Upper lobe of left lung (tissue), 6 donors: ENCODE measurements at places on chromosomes 7 and 10. TPM values are rescaled to one million over a fixed set of nuclear protein-coding genes. Genes with fewer than 3 reads are reported as not detected.

DNA sequence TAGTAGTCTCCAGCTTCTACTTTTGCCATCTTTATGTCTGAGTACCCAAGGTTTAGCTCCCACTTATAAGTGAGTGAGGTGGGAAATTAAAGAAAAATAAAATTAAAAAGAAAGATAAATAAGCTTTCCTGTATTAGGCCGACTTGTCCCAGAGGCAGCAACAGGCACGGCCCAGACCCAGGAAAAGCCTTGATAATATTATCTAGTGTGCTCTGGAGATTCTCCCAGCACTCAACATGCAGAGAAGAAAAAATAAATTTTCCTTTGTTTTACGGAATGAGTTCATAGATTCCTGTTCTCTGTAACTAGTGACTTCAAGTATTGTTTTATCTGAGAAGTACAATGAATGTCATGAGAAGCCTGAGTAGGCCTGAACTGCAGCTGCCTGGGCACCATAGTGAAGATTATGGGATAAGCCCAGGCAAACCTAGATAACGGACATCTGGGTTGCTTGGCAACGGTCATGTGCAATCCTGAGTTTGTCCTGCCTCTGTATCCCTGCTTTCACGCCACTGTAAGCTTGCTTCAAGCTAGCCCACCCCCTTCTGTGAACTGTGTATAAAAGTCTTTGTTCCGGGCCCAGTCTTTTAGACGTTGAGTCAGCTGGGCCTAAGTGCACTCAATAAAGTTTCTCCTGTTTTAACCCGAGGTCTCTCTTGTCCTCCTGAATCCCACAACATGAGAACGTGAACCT, 6.4 kb downstream of the ATE1 start:
- DNase-seq = no peak

GRCh38 chr7:73822319-73823173, 8.2 kb upstream of the CLDN4 start:
- no peak for DNase-seq

GSAP gene
- total RNA-seq = 72.3 TPM

DNA sequence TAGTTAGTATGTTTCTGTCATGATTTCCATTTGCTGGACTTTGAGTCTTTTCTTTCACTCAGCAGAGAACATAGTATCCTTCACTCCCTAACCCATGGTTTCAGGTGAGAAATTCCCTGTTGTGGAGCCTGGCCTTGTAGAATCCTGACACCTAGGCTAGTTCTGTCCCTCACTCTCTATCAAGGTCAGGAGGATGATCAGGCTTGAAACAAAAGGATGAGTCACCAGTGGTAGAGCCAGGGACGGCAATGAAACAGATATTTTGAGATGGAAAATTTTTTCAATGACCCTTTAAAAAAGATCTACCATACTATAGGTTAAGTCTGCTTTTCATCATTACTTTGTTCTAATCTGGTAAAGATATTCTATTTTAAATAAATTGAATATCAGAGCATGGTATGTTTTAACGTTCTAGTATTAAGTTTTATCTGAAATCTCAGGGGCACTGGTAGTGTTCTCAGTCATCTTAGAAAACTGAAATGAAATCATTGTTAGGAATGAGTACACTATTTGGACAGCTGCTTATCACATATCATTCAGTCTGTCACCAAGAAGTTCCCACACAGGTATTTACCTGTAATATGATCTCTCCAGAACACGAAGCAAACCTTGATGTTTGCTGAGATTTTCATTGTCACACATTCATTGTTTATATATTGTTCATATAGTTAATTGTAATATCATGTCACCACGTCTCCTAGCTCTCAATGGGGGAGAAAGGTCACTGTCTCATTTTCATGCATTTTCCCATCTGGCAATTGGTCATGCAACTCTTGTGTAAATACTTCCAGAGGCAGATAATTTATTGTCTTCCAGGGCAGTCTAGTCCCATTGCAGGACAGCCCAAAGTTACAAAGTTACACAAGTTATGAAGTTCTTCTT, 299.9 kb upstream of the LRRTM3 start:
- DNase-seq = no peak

VWA2 gene
- total RNA-seq = 12.6 TPM

DNA sequence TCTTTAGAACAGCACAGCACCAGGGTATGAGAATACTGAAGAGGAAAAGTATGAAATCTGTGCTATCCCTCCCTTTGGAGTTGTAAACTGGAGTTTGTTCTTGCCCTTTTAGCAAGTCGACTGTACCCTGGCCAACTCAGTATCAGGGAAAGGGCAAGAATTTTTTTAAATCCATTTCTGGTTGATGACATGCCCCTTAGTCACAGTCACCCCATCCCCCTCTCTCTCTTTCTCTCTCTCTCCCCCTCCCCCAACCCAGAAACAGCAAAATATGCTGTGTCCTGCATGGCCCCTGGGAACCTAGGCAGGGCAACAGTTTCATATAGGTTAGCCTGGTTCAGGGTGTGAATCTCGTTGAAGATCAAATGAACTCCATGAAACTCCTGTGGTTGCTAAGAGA, 177.7 kb upstream of the ADO start:
- no peak for DNase-seq

BLNK gene
- total RNA-seq = 17.8 TPM

- DNase-seq = no peak
Observed at GRCh38 chr10:112855134-112855533, 94.9 kb upstream of the TCF7L2 start.
